ENCODE measurements at places on chromosomes 7 and 10. TPM values are rescaled to one million over a fixed set of nuclear protein-coding genes. Genes with fewer than 3 reads are reported as not detected.
A peak's percentile ranks its signal among the peaks of the same experiment; 100 is the strongest.

Gene RGR
- 2.3 TPM for total RNA-seq

DNA sequence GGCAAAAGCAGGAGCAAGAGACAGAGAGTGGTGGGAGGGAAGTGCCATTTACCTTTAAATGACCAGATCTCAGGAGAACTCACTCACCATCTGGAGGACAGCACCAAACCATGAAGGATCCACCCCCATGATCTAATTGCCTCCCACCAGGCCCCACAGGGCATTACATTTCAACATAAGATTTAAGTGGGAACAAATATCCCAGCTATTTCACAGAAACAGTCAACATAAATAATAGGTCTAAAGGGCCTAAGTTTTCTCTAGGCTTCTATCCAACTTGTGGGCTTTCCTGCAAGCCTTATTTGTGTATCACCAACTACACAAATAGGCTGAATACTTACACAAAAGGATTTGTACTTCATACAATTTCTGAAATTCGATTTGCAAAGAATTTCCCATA lies 196.8 kb upstream of the POT1 start:
- DNase-seq = no peak

Gene GTF2I
- 253 TPM for total RNA-seq

DNA sequence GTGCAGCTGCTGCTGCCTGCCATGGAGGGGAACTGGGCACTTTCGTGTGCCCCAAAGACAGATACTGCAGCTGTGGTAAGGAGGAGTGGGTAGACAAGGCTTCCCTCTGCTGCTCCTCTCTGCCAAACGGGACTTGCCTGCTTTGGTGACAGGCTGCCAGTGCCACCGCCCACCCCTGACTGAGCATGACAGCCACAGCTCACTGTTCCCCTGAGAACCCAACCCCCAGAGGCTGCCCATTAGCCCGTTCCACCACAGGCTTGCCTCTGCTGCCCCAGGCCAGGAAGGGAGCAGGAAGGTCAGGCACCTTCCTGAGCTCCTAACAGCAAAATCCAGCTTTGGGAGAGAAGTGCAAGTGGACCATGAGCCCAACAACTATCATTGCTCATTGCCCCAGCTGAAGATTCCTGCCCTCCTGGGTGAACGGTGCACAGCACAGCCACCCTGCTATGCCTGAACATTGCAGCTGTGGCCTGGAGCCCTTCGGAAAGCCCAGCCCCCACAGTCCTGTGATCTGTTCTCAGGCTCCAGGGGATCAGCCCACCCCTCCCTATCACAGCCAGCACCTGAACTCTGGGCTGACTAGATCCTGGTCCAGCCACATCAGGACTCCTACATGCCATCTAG lies 58.7 kb upstream of the ANTXRL start:
- DNase-seq = no peak

- DNase-seq = no peak
Measured at GRCh38 chr10:51075043-51075872, 971 bp downstream of the PRKG1 start.

DNA sequence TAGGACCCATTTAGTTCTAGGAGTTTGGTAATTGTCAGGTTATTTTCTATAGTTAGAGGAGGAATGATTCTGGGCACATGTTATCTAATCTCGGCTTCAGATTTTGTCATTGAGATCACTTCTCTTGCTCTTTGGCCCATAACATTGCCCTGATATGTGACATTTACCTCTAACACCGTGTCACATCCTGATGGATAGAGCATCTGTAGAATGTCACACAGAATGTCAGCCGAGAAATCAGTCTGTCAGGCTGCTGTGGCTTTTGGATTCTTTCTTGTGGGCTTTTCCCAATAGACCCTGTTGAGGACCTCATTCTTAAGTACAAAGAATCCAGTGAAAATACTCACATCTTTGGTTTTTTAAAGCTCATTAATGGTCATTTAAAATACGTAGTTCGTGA lies 142.4 kb downstream of the LRRC4 start:
- DNase-seq = no peak

- DNase-seq = peak; percentile 54
Measured at GRCh38 chr7:127844707-127845331, 186.4 kb downstream of the LRRC4 start.

Gene HYAL4
- 0.21 TPM for total RNA-seq

Gene SOSTDC1
- not detected for total RNA-seq

- no peak for DNase-seq
Measured at GRCh38 chr10:56632537-56632936, 271.5 kb upstream of the ZWINT start.

Measured in myocyte (in vitro differentiated cells).